ENCODE measurements at places on chromosomes 12 and 14.

- no peak for DNase-seq
Observed at GRCh38 chr12:116735951-116736599, 1.8 kb downstream of the SPRING1 start.

DNA sequence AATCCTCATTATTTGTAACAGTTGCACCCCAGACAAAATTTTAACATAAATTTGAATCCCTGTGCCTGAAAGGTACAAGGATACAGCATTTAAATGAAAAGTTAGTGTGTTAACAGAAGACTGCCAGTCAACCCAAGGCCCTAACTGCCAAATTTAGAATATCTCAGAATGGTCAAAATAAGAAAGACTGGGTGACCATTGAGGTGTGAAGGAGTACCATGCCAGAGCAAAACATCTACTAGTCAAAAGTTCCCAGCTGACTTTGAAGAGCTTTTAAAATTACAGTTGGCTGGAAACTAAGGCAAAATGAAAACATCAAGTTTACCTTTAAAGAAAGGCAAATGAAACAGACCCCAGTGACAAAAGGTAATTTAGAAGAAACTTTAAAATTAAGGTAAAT, 18.4 kb downstream of the SAV1 start:
- DNase-seq = no peak

DNA sequence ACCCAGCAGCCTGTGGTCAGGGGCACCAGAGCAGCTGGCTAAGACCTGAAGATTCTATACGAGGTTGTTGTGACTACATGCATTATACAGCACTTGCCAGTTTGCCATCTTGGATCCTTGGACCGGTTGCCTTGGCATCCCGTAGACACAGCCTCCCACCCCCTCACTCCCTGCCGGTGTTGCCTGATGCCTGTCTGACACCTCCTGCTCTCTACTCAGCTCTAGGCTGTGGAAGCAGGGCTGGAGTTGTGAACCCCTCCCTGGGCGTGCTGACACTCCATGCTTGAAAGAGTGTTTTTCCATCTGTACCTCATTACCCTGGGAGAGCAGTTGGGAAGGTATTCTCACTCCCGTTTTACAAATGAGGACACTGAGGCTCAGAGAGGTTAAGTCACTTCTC, 2.5 kb downstream of the CHGA start:
- no peak for DNase-seq

DNA sequence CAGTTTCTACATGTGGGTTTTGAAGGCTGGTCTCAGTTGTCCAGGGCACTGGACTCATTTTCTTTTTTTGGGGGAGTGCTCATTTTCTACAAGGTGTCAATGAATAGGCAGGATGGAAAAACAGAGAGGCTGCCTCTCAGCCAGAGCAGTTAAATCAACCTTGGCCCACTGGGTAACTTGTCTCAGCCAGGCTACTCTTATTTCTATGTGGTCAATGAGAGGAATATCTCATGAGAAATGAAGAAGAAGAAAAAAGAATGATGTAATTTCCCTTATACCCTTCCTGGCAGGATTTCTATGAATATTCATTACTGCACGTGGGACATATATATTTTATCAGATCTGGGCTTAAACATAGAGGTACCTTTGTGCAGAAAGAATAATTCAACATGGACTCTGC, 155.2 kb upstream of the E2F7 start:
- DNase-seq = no peak

GRCh38 chr12:108694812-108695278, 36.5 kb downstream of the CORO1C start:
- no peak for DNase-seq

- DNase-seq = no peak
Observed at GRCh38 chr12:114821570-114821969, 137.6 kb upstream of the TBX3 start.

DNA sequence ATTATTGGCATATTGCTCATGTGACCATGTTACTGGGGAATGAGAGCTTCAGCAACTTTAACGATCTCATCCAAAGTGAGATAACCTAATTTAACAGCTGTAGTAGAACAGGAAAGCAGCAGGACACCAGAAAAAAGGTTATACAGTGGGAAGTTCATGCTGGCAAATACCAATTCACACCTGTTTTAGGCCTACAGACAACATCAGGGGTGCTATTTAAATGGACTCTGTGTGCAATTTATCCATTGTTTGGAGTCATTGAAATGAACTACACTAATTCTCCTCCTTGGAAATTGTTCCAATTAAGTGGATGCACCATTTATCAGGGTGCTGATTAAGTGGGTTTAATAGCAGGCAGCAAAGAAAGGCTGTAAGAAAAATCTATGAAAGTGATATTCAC, 424.4 kb upstream of the LMO3 start:
- no peak for DNase-seq

DNA sequence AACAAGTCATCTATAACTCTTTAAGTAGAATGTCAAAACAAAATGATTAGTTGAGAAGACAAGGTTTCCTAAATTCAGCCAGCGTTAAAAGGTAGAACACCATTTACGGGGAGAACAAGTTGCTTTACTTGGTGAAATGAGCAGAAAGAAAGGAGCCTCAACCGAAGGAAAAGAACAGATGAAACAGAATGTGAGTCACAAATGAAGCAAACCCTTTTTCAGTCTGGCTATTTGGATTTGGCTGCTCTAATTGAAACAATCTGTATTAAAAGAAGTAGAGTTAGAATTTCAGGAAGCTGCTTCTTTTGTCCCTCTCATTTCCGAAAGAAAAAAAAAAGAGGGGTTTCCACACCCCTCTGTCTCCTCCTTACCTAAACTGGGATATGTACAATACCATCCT, 34.6 kb downstream of the CEP128 start:
- no peak for DNase-seq

- DNase-seq = no peak
Observed at GRCh38 chr14:97198813-97199212, 401.6 kb downstream of the VRK1 start.

DNA sequence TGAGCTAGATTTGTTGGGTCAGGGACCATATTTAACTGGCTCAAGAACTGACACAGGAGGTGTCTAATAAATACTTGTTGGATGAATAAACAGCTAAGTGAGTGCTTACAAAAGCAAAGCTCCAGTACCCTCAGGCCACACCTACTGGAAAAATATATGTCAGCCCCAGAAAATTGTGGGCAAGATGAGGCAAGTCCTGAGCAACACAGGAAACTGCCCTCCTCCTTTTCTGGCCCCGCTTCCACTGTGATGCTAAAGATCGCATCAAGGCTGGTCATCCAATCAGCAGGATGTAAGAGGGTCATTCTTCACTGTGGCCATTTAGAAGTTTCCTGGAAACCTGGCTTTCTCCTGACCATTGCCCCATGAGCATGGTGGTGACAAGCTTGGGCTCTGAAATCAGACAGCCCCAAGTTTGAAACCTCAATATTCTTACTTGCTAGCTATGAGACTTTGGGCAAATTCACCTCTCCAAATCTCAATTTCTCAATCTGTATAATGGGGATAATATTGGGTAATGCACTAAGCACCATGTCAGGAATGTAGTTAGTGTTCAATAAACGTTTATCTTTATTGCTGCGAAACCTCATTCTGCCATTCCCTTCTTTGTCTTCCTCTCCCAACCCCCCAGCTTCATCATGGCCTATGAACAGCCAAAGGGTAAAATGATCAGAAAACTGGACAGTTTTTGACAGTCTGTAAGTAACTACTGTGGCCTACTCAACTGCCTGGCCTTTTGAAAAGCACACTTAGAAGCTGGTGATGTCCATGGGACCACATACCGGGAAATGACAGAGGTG, 139.3 kb upstream of the PZP start:
- DNase-seq = no peak

GRCh38 chr14:68577802-68578541, 214.9 kb downstream of the ZFP36L1 start:
- DNase-seq = no peak

DNA sequence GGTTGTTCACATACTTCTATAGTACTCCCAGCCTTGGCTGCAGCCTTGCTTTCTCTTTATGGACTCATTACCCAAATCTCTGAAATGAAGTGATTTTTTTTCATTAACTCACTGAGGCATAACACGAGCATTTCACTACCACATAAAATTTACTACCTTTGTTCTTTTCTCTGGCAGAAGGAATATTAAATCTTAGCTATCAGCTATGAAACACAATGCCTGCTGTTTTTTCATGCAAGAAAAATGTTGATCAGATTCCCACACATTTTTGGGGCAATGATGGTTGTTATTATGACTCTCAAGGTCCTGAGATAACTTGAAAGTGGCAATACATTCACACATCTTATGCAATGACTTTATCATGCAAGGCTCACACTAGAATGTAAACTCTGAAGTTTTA, 225.3 kb upstream of the ATP2B1 start:
- no peak for DNase-seq

GRCh38 chr12:62866451-62867082, 68.4 kb downstream of the PPM1H start:
- no peak for DNase-seq

GRCh38 chr12:1916371-1917171, 1.9 kb downstream of the CACNA2D4 start:
- DNase-seq = no peak

- no peak for DNase-seq
Observed at GRCh38 chr14:62654641-62655040, 390.6 kb downstream of the KCNH5 start.

DNA sequence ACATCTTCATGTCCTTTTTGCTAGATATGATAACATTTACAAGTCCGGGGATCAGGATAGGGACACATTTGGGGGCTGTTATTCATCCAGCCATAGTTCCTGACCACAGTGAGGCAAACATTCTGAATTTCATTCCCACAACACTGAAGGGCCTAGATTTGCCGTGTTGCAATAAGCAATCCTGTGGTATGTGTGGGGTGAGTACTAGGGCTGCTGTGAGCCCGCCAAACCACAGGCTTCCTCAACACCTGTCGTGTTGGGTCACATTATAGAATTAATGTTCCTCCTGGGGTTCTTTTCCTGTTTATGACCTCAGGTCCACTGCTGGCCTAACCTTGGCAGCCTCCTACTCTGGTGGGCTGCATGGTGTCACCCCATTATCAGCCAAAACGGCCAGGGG, 119.2 kb downstream of the TBC1D30 start:
- DNase-seq = no peak

DNA sequence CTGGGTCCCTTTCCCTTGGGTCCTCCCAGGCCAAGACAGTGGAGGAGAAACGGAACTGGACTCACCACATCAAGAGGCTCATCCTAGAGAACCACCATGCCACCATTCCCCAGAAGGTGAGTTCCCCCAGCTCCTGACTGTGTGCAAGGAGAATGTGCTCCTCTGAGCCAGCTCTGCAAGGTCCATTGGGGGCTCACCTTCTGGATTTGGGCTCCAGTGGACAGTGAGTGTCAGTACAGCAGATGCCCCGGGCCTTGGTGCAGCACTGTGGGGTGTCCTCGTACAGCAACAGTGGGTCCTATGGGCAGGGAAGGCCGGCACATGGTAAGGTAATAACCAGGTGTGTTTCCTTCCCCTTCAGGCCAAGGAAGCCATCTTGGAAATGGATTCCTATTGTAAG, 27.8 kb downstream of the PLEKHG3 start:
- DNase-seq = no peak

GRCh38 chr12:41274643-41275042, 86.5 kb downstream of the PDZRN4 start:
- DNase-seq = no peak

DNA sequence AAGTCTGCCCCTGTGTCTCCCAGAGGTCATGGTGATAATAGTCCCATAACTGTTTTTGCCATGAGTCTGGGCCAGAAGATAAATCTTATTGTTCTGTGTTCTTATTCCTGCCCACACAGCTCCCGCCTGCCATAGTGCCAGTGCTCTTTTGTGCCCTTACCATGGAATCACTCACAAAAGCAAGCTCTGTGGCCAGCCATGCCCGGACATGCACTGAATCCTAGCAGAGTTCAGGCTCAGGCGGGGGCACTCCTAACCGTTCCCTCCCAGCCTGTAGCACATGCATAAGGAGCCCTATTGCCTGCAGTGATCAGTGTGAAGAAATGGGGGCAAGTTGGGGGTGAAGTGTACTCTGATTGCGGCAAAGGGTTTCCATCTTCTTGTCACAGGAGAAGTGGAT, 33.3 kb downstream of the DHRS2 start:
- DNase-seq = no peak

- DNase-seq = no peak
Observed at GRCh38 chr14:71060274-71060673, 153.0 kb downstream of the PCNX1 start.

GRCh38 chr12:26786865-26787514, 46.0 kb downstream of the ITPR2 start:
- DNase-seq = no peak

All from GM12891 (cell line).